NCI-H748 treated with DMSO at 0.1 percent for 48 hours (cell line): ENCODE measurements at places on chromosomes 4 and X.

- DNase-seq = peak; percentile 9
Measured at GRCh38 chr4:26069218-26069617, 155.2 kb downstream of the SMIM20 start.

- DNase-seq = no peak
Measured at GRCh38 chrX:148995661-148996060, 495.2 kb downstream of the AFF2 start.

- no peak for DNase-seq
Measured at GRCh38 chrX:106949366-106949765, 29.2 kb downstream of the CLDN2 start.

GRCh38 chrX:24232796-24233195, 81.1 kb downstream of the SUPT20HL2 start:
- no peak for DNase-seq

GRCh38 chr4:26807330-26807729, 53.3 kb upstream of the STIM2 start:
- no peak for DNase-seq
